ENCODE measurements at places on chromosomes 7 and 10.

DNA sequence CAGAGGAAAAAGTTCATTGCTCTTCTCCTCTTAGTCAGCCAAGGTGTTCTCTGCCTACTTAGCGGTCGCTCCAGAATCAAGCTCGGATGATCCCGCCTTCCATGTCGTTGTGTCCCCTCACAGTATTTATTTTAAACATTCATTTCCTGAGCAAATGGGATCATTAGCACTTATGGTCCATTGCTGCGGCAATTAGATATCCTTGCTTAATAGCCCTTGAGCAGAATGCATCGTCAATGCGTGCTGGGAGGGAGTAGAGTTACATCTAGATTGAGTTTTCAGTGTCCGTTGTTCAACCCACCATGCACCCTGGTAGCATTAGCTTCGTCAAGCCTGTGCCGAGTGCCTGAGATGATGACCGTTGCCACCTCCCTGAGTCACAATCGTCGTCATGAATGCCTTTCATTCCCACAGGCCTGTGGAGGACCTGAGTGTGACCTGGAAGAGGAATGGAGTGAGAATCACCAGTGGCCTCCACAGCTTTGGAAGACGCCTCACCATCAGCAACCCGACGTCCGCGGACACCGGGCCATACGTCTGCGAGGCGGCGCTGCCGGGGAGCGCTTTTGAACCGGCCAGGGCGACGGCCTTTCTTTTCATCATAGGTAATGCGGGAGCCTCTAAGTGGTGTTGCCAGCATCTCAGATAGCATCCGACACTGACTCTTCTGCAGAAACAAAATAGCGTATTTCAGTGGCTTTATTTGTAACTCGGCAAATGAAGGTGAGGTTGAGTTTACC, 650.4 kb downstream of the SDK1 start:
- no peak for DNase-seq

- peak; percentile 25 for DNase-seq
These were observed 490.8 kb downstream of the TNS3 start for GRCh38 chr7:47091141-47091540.

DNA sequence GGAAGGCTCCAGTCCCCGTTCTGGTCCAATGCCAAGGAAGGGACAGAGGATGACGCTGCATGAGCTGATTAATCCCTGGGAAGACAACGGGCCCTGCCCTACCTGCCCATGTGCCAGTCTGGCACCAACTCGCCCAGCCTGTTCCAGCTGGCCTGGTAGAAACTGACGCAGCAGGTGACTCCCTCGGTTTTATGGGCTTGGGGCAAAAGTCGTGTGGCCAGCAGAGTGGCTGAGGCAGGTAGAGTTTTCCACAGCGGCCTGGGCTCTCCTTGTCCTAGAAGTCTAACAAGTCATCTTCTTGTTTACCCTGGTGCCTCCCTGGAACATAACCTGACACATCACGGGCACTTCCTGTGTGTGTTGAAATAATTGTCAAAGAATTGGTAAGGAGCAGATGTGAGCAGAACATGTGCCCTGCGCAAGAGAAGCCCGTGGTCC, 20.4 kb upstream of the LMTK2 start:
- no peak for DNase-seq

DNA sequence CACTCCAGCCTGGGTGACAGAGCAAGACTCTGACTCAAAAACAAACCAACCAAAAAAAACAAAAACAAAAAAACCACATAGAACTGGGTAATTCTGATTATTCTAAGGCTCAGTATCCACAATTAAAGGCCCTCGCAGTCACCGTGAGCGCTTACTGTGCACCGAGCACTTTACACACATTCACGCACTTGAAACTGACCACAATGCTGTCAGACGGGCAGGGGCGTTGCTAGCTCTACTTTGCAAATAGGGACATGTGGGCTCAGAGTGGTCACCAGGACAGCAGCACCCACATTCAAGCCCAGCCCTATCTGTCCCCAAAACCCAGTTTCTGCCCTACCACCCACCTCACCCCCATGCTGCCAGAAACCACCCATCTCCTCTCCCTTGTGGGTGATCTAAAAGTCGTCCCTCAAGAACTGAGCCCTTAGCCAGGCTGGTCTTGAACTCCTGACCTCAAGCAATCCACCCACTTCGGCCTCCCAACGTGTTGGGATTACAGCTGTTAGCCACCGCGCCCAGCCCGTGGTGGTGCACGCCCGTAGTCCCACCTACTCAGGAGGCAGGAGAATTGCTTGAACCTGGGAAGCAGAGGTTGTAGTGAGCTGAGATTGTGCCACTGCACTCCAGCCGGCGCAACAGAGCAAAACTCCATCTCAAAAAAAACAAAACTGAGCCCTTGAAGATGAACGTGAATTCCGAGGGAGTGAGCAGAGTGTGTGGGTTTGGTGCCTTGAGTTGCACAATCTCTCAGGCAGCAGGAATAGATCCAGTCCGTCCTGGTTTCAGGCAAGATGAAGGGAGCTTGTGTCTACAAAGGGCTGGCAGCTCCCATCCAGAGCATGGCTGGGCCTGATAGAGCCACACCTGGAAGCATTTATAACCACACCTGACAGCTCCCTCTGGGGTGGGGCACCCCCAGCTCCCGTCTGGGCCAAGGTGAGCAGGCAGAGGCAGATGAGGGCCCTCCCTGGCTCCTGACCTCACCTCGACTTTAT, 5.4 kb upstream of the HSPB1 start:
- DNase-seq, result peak; percentile 92

- DNase-seq, result peak; percentile 18
These were observed 10.5 kb downstream of the DOCK4 start for GRCh38 chr7:112195717-112196116.

DNA sequence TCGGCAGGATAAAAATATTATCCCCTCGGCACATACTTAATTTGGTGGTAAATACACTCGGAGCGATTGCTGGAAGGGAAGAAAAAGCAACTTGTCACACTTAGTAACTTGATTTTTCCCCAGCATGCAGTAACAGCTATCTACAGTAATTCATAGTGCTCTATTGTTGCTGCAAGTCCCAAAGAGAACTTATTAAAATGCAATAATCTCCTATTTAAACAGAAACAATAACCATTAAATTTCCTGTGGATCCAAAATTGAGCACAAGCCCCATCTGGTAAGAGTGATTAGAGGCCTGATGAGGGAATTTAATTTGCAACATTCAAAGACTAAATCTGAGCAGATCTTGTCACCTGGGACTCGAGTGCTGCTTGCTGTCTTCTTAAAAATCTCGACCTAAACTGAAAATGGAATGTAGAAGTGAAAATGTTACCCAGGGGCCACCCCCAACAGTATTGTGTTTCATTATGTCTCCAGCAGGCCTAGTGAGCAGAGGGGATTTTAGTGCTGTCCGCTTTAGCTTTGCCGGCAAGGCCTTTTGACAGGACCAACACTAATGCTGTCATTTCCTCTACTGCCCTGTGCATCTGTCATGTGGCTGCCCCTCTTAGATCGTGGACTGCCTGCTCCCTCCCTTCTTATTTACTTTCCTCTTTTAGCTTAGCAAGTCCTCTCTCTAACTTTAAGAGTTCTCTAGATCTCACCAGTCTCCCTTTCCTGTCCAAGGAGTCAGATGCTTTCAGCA, 639.7 kb downstream of the AUTS2 start:
- DNase-seq, result no peak

DNA sequence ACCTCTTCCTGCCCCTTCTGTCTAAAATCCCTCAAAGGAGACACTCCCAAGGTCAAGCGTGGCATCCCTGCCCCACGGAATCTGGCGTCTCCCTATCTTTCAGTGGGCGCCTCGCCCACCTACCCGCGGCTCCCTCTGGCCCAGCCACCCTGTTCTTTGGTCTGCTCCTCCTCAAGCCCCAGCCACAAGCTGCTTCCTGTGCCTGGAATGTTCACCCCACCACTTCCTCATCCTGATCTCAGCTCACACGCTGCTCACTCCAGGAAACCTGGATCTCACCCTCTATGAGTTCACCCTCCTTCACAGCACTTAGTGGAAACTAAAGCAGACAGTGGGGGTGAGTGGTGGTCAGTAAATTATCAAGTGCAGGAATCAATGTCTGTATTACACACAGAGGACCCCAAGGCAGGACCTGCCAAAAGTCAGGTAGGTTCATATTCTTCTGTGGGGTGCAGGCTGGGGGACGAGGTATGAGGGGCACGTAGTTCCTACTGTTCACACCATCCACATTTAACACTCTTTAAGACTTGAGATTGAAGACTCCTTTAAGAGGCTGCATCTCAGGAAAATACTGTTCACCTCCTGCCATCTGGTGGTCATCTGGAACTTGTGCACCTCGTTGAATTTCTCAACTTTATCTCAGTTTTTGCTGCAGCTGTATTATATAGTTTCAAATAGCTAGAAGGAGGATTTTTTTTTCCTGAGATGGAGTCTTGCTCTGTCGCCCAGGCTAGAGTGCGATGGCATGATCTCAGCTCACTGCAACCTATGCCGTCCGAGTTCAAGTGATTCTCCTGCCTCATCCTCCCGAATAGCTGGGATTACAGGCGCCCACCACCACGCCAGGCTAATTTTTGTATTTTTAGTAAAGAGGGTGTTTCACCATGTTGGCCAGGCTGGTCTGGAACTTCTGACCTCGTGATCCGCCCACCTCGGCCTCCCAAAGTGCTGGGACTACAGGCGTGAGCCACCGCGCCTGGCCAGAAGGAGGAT, 166.6 kb downstream of the ARHGAP21 start:
- DNase-seq, result peak; percentile 85

- DNase-seq, result peak; percentile 74
These were observed 117.4 kb downstream of the INPP5A start for GRCh38 chr10:132654708-132655661.

DNA sequence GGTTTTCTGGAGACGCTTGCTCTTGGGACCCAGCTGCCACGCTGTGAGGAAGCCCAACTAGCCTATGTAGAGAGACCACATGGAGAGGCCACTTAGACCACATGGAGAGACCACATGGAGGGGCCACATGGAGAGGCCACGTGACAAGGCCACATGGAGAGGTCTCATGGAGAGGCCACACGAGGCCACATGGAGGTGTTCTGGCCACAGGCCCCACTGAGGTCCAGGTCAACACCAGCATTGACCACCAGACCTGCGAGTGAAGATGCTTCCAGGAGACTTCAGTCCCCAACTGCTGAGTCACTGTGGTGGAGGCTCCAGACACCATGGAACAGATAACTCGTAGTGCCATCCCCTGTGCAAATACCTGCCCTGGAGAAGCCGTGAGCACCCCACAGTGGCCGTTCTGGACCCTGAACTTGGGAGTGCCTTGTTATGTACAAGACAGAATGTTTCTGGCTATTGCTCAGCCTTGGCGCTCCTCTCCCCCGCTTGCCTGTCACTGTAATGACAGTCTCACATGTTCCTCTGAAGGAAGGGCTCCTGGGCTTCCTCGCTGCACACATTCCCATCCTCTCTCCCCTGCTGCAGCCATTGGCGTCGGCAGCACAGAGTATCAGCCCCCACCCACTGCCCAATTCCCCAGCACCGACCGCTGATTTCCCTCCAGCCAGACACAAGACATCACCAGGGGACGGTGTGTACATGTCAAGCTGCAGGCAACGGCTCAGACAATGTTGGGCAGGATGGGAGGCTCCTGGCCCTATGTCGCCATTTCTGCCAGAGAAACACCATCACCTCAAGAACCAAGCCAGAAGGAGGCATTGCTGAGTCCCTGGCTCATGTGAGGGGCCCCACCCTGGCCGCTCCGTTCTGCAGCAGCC, 49.0 kb upstream of the TNRC18 start:
- no peak for DNase-seq

DNA sequence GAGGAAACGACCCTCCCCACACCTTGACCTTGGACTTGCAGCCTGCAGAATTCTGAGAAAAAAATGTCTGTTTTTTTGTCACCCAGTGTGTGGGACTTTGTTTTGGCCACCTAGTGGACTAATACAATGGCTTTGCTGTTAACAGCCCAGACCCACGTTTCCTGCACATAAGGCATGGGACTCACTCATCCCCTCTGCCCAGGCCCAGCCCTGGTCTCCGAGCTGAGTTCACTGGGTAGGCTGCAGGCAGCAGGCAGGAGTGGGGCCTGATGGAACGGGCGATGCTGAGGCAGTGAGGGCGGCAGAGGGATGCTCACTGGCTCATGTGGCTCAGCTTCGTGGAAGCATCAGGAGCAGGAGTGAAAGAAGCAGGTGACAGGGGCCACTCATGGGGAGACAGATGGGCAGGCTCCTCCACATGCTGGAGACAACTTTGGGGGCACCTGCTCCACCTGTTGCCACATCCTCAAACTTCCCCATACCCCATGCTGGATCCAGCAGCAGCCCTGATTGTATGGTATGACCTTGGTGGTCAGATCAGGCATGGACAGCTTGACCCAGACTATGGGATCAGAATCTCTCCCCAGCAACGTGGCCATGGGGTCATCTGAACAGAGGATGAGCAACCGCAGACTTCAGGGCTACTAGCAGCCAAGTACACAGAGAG, 65.8 kb upstream of the ANTXRL start:
- DNase-seq, result no peak

DNA sequence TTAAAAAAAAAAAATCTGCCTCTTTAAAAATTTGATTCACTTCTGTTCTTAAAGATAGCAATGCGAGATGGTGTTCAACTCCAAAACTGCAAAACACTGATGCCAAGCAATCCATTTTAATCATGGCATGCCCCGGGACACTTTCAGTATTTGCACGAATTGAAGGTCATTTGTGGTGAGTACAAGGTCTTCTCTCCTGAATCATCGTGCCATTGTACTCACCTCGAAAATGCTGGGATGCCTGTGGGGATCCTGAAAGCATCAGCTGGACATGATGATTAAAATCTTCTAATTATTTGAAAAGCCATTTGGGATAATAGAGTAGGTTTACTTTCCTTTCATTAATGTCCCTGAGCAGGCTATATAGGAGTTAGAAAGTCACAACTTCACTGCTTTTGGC, 125.1 kb upstream of the NRP1 start:
- peak; percentile 29 for DNase-seq

- peak; percentile 48 for DNase-seq
These were observed 78.9 kb downstream of the MKI67 start for GRCh38 chr10:128047351-128047750.

DNA sequence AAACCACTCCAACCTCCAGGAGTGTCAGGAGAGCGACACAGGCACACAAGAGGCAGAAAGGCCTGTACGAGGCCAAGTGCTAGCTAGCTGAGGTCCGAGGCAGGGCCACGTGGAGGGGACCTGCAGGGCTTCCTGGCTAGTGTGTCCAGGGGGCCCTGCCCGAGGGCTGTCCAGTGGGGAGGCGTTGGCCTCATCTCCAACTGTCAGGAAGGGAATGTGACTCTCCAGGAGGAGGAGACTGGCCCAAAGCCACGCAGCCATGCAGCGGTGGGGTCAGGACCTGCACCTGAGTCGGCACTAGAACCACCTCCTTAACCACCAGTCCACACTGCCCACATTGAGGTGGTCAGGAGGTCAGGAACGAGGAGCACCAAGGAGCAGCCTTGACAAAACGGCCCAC, 32.3 kb upstream of the FXYD4 start:
- no peak for DNase-seq

- DNase-seq, result peak; percentile 89
These were observed 14.0 kb upstream of the RALA start for GRCh38 chr7:39609113-39609934.

GRCh38 chr10:3133948-3134347, 38.6 kb downstream of the PITRM1 start:
- DNase-seq, result no peak

GRCh38 chr10:110207011-110207804, at the start of gene MXI1:
Gene MXI1 (plus strand): TSS chr10:110207605. CDS start chr10:110207809, 204 bp downstream.
- DNase-seq, result peak; percentile 87

- no peak for DNase-seq
These were observed 149.4 kb upstream of the NPS start for GRCh38 chr10:127399668-127400067.

- no peak for DNase-seq
These were observed 145.3 kb downstream of the MAGI2 start for GRCh38 chr7:79308192-79308591.

GRCh38 chr10:92690211-92690914, 608 bp downstream of the HHEX start:
- peak; percentile 67 for DNase-seq
